ENCODE measurements at places on chromosomes 13 and 19.

DNA sequence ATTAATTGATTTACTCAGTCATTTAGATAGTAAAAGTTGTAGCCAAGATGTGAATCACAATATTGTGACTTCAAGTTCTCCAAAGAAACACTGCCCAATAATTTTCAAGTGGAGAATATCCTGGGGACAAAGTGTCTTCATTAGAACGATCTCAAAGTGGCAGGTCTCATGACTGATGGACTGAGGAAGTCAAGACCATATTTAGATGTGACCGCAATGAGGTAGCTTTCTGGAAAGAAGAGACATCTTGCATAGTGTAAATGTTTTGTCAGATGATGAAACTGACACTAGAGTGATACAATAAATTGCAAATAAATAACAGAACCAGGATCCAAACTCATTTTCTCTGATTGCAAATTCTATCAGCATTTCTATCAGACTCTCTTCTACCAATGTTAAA lies 1476.9 kb downstream of the EFNB2 start:
- no peak for DNase-seq

DNA sequence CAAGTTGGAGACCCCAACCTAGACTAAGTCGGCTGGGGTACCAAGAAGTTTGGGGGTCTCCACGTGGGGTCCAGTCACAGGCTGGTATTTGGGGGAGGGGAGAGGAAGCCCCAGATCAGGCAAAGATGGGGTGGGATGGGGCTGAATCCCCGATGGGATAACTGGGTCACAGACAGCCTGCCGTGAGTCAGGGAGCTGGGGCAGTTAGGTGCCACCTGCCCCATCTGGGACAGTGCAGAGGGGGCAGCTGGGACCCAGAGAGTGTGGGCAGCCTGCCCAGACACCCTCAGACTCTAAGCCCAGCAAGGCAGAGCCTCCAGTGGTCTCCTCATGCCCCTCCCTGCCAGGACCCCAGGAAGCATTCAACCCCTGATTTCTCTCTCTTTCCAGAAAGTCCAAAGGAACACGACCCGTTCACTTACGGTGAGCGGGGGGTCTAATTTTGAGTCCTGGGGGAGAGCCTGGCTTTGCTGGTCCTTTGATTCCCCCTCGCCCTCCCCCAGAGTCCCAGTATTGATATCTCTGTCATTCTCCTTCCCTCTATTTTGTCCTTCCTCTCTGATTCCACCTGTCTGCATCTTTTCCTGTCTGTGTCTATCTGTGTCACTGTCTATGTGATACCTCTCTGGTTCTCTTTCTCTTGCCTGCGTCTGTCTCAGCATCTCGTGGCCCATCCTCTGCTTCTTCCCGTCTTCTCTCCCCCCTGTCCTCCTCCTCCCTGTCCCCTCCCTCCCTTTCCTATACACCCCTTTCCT lies 1.8 kb downstream of the FXYD1 start:
- no peak for DNase-seq

- no peak for DNase-seq
Measured at GRCh38 chr13:110436276-110436675, 125.2 kb downstream of the RAB20 start.

- no peak for DNase-seq
Measured at GRCh38 chr19:51271067-51271466, 20.2 kb downstream of the SIGLECL1 start.

DNA sequence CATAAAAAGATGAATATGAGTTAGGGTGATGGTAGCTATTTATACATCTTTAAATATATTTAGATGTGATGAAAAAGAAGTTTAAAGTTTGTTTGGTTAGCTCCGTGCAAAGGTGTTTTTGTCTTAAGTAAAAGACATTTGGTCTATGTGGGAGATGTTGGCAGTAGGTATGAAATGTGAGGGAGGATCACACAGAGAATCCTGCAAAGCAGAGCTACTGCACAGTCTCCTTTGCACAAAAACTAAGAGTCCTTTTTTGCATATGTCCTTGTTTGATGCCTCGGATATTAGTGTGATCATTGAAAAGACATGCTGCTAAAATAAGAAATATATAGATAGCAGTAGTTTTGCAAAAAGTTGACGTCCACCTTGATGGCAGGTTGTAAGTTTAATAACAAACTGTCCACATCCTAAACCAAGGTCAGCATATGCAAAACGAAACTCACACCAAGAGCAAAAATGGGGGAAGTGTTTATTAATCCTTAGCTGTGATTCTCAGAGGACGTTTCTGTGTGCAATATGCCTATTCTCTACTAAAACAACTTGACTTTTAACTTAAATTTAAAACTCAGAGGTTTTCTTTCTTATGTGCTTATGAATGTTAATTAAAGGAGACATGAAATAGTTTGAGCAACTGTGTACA lies 870.1 kb downstream of the PCDH9 start:
- no peak for DNase-seq

DNA sequence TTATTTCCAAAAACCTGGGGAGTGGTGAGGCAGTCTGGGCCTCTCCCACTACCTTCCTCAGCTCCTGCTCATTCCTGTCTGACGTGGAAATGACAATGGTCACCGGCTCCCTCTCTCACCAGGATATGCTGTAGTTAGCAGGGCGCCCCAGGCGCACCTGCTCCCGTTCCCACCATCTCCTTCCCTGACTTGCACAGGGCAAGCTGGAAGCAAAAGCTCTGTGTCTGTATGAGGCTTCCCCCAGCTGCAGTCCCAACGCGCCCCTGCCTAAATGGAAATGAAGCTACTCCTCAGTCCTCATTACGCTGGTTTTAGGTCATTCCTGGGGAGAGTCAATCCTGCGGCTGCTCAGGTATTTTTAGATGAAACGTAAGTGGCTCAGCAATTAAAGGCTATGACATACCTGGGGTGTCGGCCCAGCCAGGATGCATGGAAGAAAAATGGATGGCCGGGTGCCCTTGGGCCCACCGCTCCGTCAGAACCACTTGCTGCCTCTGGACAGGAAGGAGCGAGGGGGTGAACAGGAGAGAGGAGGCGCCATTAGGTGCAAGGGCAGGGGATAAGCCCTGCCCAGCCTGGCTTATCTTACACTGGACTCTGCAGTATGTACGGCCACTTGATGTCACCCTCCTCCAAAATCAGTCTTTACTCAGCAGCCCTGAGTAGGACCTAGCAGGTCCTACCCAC lies 32.4 kb downstream of the DHRS12 start:
- DNase-seq, result no peak

DNA sequence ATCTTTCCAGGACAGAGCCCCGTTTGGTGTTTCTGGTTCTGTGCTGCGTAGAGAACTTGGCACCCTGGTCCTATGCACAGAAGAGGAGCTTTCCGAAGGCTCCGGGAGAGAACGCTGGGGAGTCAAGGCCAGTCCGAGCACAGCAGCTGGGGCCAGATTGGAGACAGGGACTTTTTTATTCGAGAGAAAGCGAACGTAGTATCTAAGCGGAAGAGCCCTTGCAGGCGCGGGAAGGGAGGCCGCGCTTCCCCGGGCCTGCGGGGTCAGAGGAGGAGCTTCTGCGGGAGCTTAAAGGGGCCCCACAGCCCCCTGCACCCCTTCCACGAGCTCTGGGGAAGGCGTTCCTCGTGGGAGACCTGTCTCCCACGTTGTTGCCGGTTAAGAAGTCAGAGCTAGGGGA lies 48.6 kb upstream of the ARHGEF7 start:
- DNase-seq, result no peak

DNA sequence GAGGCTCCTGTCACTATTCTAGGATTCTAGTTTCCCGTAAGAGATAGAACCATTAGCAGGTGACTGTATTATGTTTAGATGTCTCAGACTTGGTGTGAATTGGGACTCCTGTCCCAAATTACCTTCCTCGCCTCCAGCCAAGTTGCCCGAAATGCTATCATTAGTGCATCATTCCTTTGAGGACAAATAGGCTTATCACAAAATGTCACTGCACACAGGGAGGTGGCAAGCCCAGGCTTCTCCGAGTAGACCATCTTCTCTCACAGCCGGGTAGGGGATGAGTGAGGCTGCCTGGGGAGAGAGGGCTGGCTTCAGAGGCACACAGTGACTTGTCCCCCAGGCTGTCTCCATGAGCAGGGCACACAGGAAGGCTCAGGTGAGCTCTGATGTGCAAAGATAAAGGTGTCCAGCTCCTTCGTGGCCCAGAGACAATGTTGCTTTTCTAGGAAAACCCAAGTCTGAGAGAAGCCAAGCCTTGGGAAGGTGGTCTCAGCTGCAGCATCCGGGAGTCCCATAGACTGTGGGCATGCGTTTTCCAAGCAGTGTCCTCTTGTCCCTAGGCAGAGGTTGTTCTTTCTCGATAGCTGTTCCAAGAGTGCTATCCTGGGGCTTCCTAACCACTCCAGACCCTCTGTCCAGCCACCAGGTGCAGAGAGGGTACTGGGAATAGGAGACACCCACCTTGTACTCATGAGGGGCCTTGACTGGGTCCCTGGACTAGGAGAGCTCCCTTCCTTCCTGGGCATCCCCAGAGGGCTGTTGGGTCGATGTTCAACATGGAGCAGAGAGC lies 163.1 kb upstream of the TSHZ3 start:
- DNase-seq, result no peak

DNA sequence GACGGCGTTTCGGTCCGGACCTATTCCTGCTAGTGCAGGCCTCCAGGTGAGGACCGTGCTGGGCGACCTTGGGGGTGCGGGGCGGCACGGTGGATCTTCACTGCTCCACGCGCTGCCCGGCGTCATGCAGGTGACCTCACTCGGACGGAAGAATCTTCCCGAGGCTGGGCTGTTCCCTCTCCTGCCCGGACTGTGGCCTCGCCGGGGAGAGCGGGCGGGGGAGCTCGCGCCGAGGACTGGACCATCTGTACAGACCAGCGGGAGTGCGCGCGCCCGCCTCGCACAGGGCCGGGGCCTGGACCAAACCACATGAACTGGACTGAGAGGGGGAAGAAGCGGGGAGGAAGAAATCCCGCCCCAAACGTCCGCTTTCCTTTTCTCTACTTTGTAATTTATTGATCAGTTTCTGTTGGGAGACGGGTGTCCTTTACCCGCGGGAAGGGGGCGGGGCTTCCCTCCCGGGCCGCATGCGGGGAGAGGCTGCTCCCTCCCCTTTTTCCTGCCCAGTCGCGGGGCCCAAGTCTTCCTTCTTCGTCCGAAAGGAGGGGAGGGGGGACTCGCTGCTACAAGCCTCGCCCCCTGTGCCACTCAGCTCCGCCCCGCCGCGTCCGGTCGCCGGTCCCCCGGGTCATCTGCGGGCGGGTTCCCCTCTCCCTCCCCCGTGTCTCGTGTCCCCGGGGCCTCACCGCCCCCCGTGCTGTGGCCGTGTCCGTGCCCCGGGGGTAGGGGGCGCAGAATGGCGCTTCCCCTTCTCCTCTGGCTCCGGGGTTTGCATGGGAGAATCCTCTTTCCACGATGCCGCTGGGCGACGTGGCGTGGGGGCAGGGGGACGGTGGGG lies 4.9 kb downstream of the HRC start:
- DNase-seq, result peak; percentile 86

GRCh38 chr13:80048030-80048429 lies 292.9 kb downstream of the SPRY2 start:
- no peak for DNase-seq

DNA sequence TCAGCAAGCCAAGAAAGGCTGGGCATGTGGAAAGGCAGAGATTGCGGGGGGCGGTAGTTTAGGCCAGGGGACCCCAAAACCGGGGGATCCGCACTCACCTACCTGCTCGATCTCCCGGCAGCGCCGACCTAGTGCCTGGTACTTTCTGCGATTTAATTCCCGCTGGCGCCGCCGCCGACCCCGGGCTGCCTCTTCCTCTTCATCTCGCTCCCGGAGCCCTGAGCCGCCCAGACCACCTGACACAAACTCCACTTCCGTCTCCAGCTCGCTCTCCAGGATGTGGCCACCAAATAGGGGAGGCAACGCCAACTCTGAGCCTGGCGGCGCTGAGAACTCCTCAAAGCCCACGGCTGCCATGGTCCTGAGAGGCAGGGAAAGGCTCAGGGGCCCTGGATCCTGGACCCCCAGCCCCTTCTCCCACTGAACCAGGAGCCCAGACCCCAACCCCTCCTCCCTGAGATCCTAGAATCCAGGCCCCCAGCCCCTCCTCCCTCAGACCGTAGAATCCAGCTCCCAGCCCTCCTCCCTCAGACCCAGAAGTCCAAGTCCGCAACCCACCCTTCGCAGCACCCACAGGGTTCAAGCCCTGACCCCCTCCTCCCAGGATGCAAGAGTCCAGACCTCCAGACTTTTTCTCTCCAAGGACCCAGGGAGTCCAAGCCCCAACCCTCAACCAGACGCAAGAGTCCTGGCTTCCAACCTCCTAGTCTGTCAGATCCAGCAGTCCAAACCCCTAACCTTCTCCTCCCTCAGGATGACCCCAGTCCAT lies 933 bp downstream of the TFPT start:
- DNase-seq, result no peak

DNA sequence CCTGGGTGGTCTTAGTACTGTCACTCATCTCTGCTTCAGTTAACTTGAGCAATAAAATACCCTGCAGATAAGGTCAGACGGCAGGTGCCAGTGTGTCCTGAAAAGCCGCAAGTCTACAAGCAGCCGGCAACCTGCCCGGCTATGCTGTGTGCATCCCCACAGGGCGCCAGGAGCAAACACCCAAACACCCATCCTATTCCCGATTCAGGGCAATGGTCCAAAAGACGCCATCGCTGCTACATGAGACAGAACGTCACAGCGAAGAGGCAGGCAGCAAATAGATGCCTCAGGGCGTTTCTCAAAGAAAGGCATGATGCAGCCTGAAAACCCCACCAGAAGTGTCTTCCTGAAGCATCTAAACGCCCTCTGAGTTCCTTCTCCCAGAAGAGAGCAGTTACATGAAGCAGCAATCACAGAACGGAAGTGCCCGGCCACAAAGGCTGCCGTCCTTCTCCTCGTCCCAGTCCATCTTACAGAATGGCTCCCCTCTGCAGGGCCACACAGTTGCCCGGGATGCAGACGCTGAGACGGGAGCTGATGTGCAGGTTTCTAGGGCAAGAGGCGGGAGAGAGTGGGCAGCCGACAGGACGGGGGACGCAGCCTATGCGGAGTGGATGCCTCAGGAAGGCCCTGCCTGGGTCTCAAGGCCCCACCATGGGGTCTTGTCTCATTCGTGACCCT lies 35.1 kb downstream of the RASA3 start:
- DNase-seq, result no peak

DNA sequence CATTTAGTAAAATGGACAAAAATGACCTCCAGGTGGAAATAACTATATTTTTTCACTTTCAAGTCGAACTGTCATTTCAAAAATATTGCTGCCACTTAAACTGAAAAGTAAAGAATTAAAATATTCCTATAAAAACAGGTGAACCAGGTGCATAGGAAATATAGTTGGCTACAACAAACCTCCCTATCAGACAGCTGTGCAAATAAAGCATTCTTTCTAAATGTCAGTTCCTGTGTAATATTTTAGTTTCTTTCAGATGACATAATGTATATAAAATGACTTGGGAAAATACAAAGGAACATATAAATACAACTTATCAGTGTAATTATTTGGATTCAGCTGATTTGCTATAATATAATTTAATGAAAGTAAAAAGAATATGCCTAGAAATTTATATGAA lies 403.5 kb upstream of the GPC6 start:
- DNase-seq, result no peak

GRCh38 chr13:61592489-61592888 lies 176.8 kb upstream of the PCDH20 start:
- DNase-seq, result no peak

GRCh38 chr19:7718668-7719067 lies 13.2 kb downstream of the CLEC4G start:
- DNase-seq, result no peak

- DNase-seq, result no peak
Measured at GRCh38 chr19:3521104-3521445, 15.0 kb downstream of the FZR1 start.

Measured in DMS 273 treated with DMSO at 0.1 percent for 48 hours (cell line).